ENCODE measurements at places on chromosomes 12 and 14. TPM values are rescaled to one million over a fixed set of nuclear protein-coding genes. Genes with fewer than 3 reads are reported as not detected.

DNA sequence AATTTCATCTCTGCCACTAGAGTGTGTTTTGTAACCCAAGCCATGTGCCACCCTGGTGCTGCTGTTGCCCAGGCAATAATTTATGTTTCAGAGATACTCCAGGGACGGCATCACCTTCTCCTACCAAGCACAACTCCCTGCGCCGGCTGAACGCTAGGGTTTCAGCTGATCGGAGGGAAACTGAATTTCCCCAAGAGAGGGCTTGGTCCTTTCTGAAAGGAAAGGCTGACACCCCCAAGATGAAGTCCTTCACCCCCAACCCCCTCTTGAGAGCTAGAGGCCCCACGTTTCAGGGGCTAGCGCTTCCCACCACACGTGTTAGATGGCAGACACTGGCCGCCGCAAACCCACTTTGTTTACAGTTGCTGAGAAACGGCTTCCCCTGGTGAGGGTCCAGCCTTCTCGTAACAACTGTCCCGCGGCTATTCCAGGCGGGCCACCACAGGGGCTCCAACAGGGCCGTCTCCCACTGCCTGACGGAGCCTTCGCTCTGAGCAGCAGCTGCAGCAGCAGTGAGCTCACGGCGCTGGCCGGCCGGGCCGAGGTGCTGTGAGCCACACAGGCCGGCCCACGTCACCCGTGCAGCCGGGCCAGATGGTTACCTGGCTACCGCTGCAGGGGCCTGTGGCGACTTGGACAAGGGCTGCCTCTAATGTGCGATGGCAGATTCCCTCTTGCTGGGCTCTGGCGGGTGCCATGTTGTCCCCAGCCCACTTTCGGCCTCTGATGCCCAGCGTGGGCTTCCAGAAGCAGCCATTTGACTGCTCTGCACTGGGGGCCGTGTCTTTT is 66.4 kb downstream of the TESC start:
- no peak for DNase-seq

DNA sequence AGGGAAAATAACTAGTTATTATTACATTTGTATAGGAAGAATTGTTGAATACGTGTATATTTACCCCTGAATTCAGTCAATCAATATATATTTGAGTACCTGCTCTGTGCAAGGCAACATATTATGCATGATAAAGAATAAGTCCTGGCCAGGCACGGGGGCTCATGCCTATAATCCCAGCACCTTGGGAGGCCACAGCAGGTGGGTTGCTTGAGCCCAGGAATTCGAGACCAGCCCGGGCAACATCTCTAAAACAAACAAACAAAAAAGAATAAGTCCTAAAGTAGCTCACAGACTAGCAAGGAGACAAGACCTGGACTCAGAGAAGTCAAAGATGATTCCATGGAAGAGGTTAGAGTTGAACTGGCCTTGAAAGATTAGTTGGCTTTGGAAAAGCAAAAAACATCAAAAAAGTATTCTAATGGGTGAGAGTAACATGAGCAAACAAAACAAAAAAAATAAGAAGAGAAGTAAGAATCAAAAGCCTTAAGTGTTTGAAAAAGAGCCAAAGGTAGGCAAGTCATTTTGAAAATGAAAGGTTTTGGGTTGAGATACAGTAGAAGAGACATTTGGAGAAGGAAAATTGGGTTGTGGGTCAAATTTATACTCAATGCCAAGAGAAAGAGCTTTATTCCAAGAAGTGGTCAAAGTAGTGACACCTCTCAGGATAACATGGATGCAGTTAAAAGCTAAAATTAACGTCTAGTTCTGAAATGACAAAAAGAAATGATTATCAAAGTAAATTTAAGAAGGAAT is 115.2 kb upstream of the BCAT1 start:
- no peak for DNase-seq

DNA sequence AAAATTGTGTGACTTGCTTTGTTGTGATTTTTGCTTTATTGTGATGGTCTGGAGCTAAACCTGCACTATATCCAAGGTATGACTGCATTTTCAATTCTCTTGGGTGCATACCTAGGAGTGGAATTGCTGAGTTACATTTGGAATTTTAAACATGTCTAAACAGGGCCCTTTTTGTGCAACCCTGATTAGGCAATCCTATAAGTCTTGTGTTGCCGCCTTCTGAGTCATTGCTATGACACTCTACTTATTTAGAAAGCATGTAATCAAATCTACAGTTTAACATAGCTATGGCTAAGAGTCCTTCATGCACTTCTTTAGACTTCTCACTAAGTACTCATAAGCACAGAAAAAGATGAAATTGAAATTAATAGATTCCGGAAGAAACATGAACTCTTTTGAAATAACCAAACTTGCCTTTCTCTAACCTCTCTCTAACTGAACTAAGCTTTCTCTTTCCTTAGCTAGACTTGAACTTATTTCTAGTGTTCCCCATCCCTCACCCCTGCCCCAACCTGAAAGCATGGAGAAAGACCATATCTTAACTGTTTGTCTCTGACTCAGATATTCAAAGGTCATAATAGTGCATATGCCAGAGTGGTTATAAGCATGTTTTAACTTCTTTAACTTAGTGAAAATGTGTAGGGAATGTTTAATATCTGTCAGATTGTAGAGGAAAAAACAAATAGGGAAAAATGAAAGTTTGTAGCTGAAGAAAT is 203.0 kb downstream of the SNAPC1 start:
- peak; percentile 35 for DNase-seq

Gene FAM181A
- not detected for total RNA-seq

Measured in LHCN-M2 (cell line).